ENCODE measurements at places on chromosomes 1 and 21. TPM values are rescaled to one million over a fixed set of nuclear protein-coding genes. Genes with fewer than 3 reads are reported as not detected.

Gene C4BPA
- polyA plus RNA-seq, result 0.88 TPM

DNA sequence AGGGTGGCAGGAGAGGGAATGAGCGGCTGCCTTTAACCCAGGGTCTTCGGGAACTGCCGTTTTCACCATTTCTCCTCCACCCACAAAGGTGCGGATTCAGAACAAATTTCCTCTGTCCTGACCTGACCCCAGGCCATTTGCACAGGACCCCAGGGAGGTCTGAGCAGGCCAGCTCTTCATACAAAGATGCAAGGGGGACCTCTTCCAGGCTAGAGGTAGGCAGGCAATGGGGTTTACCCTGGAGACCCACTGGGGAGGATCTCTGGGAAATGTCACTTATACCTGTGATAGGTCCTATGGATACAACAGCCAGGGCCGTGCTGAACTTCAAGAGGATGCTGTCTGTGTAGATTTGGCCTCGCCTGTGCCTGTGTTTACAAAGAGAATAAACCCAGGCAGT is 89.7 kb upstream of the VAMP3 start:
- no peak for DNase-seq

GRCh38 chr1:119490925-119491324 is 16.1 kb upstream of the HSD3B1 start:
- no peak for DNase-seq

- DNase-seq, result no peak
Observed at GRCh38 chr1:160954158-160955104, at the start of gene ITLN2. TSS of gene ITLN2 (minus strand) at chr1:160954809. CDS start at chr1:160954741, 68 bp downstream.

DNA sequence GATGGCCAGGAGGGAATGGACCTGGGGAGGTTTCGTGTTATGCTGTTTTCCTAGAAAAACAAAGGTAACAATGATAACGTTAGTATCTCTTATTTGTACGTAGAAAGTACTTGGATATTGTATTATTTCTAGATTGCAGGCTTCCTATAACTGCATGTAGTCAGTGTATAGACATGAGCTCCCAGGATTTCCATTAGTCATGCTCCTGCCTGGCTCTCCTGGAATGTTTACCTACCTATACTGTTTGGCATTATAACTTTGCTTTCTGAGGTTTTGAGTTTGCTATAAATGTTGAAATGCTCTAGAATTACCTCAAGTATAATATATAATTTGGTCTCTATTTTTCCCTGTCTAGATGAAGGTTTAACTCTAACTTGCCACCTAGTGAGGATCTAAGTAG is 66.1 kb downstream of the TTC3 start:
- no peak for DNase-seq

Gene LCE1A
- polyA plus RNA-seq, result not detected

DNA sequence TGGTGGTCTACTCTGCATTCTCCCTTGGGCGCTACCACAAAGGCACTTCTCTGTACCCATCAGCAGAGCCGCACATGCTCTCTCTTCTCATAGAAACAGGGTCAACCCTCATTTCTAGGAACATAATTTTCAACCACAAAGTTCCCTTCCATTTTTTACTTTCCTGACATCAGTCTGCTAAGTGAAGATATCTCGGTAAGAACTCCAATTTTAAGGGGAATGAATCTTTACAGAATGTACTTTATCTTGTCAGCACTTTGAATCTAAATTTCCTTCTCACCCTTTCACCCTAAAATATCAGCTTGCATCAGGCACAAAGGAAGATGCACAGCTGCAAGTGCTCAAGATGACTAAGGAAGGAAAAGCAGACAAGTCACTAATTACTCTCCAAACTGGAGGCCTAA is 545.9 kb downstream of the SMYD3 start:
- DNase-seq, result no peak

Gene GABRD
- polyA plus RNA-seq, result 8.2 TPM

DNA sequence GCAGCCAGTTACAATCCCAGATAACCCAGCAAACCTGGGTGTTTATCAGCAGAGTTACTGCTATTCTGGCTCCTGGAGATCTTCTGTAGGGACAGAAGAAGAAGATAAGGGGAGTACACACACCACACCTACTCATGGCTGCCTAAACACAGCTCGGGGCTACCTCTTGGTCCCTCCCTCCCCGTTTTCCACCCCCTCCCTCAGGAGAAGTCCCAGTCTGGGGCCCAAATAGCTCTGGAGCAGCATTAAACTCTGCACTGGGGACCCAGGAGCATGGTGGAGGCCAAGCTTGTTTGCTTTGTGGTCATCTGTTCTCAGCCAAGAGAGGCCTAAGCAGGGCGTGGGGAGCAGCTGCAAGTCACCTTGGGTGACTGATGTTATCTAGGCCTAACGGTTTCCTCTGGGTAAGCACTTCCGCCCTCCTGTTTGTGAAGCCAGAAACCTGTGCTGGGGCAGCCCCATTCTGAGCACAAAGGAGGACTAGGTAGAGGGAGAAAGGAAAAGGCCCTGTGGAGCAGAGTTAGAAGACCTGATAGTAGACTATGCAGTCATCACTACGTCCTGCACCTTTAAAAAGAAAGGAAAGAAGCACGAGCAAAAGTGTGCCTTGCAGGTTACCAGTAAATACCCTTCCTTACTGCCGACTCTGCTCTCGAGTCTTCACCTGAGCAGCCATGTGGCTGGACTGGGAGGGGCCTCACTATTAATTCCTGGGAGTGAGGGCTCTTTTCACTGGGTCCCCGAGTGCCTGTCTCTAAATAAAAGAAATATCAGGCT is 2.0 kb upstream of the RCSD1 start:
- no peak for DNase-seq

DNA sequence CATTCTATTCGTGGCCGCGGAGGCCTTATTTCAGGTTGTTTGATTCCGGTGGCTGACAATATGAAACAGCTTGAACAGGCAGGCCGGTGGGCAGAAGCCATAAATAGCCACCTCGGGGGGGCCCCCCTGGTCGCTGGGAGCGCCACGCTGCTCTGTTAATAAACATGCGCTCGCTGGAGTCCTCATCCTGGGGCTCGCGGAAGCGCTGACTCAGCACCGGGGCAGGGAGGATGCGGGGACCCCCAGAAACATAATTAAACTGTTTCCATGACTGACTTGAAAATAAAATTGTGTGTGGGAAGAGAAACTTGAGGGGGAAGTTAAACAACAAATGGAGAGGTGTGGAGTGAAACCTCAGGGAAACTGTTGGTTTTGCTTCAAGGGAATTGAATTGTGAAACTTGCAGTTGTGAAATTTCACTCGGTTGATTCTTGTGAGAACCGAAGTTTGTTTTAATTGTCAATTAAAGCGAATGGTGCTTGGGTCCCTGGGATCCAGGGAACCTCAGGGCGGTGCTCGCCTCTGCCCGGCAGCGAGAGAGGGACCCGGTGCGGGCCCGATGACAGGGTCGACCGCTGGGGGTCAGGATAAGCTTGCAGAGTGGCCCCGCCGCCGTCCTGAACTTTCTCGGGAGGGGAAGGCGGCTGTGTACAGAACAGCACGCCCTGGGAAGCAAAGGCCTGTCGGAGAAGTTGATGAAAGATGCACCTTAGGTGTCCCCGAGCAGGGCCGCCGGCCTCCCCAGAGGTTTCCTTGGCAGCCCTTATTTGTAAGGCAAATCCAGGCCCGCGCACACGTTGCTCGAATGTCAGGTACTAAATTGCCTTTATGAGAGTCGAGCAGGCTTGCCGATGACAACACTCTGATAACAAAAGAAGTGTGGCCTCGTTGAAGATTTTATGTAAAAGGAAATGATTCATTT is 176.9 kb upstream of the LMO4 start:
- peak; percentile 76 for DNase-seq

Gene TDRD10
- 4.5 TPM for polyA plus RNA-seq

Gene POGZ
- polyA plus RNA-seq, result 113 TPM

GRCh38 chr21:45852886-45853400 is 128.6 kb upstream of the COL6A1 start:
- DNase-seq, result no peak

GRCh38 chr1:230056098-230056497 is 10.9 kb upstream of the GALNT2 start:
- no peak for DNase-seq

DNA sequence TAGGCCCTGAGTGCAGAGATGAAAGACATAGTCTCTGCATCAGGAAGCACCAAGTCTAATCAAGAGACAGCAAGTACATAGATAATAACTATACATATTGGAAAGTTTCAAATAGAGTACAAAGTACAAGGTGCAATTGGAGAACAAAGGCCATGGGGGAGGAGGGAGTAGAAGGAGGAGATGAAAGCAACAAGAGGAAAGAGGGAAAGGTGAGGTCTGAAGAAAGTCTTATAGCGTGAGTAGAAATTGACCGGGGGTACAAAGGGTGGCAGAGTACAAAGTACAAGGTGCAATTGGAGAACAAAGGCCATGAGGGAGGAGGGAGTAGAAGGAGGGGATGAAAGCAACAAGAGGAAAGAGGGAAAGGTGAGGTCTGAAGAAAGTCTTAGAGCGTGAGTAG is 244.2 kb upstream of the JUN start:
- DNase-seq, result no peak

Gene WNT3A
- not detected for polyA plus RNA-seq

- DNase-seq, result no peak
Observed at GRCh38 chr1:241048622-241049021, 308.4 kb downstream of the RGS7 start.

- no peak for DNase-seq
Observed at GRCh38 chr1:61579802-61580201, 145.1 kb downstream of the TM2D1 start.

DNA sequence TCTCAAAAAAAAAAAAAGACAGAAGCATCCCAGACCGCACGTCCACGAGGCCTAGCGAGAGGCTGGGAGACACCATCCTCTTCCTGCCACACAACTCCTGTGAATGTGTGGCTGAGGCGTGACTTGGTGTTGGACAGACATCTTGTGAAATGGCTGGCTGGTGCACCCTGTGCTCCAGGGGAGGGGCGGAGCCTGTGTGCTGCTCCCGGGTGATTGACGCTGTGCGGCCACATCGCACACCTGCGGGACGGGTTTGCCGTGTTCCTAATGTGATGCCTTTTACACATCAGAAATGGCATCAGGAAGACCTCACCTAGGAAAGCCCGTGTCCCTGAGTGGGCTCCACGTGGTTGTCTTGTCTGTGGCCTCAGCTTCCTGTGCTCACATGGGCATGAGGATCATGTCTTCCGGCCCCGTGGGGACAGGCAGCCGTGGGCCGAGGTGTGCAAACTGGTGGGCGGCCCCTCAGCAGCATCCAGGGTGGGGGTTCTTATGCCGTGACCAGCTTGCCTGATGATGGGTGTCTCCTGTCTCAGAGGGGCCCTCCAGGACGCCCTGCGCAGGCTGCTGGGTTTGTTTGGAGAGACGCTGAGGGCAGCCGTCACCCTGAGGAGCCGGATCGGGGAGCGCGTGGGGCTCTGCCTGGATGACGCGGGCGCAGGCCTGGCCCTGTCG is 64.4 kb downstream of the PCNT start:
- no peak for DNase-seq

DNA sequence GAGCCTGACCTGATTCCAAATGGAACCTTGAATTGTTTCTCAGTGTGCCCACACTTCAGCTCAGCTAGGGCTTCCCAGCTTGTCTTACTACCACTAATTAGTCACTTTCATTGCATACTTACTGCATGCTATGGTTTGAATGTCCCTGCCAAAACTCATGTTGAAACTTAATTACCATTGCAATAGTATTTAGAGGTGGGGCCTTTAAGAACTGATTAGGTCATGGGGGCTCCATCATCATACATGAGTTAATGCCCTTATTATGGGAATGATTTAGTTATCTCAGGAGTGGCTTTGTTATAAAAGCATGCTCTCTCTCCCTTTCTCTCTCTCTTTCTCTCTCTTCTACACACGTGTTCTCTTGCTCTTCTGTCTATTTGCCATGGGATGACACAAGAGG is 68.3 kb downstream of the NENF start:
- no peak for DNase-seq

Gene AMPD1
- polyA plus RNA-seq, result not detected

Gene KCNJ6
- polyA plus RNA-seq, result 0.14 TPM

DNA sequence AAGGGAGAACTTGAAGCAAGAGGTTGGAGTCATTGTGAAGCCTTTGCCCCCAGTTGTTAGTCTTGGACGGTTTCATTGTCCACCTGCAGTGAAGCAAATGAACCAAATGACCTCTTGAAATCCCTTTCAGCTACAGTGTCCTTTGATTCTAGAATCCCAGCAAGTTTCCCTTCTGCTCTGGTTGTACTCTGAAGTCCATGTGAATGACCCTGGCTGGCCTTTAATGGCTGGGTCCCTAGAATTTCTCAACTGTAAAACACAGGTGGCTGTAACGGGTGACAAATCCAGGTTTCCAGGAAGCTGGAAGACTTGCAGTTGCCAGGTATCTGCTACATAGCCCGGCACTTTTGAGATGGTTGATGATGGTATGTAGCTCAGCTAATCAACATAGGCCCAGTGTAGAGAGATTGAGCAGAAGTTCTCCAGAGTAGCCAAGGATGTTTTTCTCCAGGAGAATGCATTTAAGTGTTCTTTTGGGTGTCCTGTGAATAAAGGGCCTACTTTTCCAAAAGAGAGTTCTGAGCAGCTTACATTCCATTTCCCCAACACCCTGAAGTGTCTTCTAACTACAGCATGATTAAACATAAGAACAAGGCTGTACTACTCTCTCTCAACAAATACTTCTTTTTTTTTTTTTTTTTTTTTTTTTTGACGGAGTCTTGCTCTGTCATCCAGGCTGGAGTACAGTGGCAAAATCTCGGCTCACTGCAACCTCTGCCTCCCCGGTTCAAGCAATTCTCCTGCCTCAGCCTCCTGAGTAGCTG is 17.6 kb upstream of the SLC30A1 start:
- DNase-seq, result no peak

DNA sequence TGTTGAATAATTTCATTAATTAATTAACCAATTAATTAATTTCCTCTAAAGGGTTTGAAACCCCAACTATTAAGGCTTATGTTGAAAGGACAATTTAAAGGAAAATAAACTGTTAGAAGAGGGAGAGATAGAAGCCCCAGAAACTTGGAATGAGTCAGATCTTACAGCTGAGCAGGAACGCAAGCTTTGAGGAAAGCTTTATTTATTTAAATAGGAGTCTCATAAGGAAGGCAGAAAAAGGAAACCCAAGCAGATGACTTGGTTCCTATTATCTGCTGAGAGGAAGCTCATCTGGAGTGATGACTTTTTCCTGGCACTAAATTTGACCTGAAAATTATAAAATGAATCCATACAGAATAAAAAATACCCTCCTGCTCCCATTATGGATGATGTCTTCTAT is 105.1 kb downstream of the ROR1 start:
- no peak for DNase-seq

DNA sequence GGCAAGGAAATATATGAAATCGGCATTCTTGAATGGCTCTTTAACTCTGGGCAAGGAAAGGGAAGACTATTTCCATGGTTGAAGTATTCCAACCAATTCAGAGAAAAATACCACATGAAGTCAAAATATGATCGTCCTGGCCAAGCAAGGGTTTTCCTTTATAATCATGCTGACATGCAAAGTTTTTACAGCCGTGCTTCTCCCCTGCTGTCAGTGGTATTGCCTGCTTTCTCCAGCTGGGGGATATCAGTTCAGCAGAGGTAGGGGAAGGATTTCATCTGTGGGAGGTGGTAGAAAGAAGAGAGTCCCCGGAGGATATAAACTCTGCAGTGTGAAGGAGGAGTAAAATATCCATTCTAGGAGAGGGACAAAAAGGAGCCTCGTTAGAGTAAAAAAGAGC is 322.8 kb downstream of the PAPPA2 start:
- DNase-seq, result no peak

Gene CD1C
- polyA plus RNA-seq, result 1.4 TPM

Gene G0S2
- 36.3 TPM for polyA plus RNA-seq

GRCh38 chr1:162918151-162918754 is 57.3 kb upstream of the CCDC190 start:
- DNase-seq, result no peak

Measured in right lung (tissue), 10 donors.